ENCODE measurements at places on chromosomes 6 and 20.
A peak's percentile ranks its signal among the peaks of the same experiment; 100 is the strongest.

- DNase-seq, result no peak
Measured at GRCh38 chr6:149056777-149057463, 260.6 kb upstream of the TAB2 start.

GRCh38 chr6:53358440-53359094, 9.8 kb upstream of the ELOVL5 start:
- no peak for DNase-seq

DNA sequence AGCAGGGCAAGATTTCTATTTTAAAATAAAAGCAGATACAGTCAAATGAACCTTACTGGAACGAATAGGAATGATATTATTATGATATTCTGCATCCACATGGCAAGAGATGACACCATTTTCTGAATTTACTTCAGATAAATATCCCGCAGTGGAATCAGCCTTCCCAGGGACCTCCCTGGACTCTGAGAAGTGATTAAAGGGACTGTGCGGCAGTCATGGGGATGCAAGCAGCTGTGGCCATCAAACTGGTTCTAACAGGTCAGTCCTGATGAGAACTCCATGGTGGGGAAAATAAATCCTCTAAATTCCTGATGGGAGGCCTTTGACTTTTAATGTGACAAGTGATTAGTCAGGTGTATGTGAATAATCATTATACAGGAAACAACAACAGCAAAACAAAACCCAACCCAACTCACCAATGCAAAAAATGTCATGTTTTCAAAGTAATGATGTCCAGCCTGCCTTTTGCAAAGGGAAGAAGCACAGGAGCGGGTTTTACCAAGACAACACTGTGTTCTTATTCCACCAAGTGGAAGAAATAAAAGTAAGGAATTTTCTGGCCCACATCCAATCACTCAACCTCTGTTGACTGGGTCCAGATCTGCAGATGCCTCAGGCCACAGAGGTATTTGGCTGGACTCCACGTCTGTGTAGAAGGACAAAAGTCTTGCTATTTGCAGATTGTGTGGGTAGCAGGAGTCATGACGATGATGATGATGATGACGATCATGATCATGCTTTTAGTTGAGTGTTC, 61.9 kb upstream of the CITED2 start:
- no peak for DNase-seq

DNA sequence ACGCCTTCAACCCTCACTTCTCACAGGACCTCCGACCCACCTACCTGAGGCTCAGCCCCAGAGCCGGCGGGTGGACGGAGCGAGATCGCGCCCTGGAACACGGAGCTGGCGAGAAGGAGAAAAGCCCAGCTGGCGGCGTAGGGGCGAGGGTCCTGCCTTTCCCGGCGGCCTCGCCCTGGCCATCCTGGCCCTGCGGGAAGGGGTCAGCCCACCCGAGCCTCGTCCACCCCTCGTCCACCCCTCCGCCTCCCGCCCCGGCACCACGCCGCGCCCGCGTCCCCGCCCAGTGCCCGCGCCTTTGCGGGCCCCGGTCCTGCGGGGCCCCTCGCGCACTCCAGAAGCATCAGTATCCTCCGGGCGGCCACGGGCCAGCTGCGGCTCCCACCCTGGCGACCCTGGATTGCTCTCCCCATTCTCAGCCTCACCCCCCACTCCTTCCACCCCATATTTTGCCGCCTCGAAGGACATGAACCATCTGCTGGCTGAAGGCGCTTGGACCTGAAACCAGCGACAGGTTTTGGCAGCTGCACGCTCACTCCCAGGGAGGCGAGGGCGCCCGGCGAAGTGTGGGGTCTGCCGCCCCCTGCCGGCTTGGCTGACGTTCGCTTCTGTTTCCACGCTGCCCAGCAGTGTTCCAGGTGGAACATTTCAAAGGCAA, 65.1 kb downstream of the PLG start:
- DNase-seq, result peak; percentile 47

DNA sequence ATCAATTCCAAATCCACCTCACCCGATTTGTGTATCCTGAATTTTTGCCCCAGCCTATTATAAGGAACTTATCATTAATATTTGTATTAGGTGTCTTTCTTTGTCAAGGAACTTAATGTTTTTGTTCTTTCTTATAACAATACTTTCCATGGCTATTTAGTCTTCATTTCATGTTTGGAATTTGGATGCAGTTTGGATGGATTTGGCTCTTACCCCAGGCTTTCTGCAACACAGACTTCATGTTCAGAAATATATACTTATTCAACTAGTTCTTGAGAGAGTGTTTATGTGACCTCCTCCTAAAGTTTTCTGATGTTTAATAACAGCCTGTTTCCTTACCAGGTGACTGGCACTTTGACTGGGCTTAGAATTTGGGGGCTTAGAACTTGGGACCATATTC, 35.9 kb upstream of the TOX2 start:
- DNase-seq, result no peak

- no peak for DNase-seq
Measured at GRCh38 chr6:80548532-80548931, 442.1 kb downstream of the BCKDHB start.

DNA sequence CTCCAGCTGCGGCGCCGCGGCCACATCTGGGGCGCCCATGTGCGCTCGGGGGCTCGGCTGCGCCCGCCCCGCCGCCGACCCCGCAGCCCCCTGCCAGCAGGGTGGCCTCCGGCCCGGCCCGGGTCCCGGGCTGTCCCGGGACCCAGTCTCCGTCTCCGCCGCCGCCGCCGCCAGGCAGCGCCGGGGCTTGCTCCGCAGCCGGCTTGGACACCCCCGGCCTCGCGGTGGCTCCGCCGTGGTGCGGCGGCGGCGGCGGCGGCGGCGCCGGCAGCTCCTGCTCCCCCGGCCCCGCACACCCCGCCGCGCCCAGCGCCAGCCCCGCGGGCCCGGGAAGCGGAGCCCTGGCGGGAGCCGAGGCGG, 219 bp downstream of the ISM1 start:
- no peak for DNase-seq

DNA sequence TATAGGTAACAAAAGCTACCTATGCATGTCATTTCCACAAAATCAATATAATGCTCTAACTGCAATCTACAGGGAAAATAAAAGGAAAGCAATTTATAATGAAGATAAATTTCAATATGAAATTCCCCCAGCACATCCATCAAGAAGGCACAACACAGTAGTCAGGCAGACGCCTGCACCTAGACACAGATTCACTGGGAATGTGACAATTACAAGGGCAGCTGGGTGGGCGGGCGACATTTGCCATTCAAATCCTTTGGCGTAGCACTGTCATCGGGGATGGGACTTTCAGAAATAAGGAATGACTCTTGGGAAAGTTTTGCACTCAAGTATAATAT, 60.4 kb downstream of the SULF2 start:
- no peak for DNase-seq

- no peak for DNase-seq
Measured at GRCh38 chr20:12924126-12924525, 84.6 kb upstream of the SPTLC3 start.

DNA sequence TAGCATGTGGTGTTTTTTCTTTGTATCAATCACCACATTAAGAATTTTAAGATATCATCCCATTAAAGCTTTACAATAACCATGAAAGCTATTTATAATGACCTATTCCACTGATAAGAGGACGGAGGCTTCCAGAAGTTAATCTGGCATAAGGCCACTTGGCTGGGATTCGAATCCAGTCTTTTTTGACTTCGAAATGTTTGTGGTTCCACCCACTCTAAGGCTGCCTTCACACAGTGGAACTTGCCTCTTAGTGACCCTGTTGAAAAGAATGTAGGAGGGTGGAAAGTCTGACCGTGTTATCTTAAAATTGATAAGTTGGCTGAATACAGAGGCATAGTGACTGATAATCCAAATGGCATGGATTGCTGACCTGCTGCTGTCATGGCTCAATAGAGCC, 959.7 kb downstream of the KIF16B start:
- DNase-seq, result no peak

GRCh38 chr6:7974938-7975763, 64.6 kb upstream of the TXNDC5 start:
- peak; percentile 75 for DNase-seq

- no peak for DNase-seq
Measured at GRCh38 chr6:549906-550305, 107.0 kb downstream of the HUS1B start.

DNA sequence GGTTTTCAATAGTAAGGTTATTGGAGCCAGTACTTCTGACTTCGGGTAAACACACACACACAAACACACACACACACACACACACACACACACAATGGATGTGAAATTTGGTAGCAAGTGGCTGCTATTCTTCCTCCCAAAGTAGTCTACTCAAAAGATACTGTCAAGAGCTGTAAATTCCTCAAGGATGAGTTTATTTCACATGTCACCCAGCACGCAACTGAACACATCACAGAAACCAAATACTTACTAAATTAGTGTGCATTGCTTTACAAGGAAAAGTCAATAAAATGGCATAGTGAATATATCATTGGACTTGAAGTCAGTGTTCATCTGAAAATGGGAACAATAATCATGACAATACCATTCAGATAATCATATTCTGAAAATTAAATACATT, 32.9 kb downstream of the MMUT start:
- DNase-seq, result no peak

DNA sequence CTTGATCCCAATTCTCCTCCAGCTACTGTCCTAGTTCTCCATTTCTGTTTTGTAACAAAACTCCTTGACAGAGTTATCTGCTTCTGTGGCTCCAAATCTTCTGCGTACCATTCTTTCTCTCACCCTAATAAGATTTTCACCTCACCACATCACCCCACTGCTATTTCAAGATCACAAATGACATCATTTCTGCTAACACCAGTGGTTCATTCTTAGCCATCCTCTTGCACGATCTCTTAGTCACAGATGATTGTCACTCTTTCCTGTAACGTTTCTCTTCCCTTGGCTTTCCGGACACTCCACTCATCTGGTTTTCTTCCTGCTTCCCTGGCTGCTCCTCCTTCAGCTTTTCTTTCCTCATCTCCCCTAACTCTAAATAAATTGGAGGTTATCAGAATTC, 56.8 kb upstream of the FABP7 start:
- no peak for DNase-seq

GRCh38 chr20:41734506-41734945, 116.3 kb upstream of the CHD6 start:
- DNase-seq, result no peak

DNA sequence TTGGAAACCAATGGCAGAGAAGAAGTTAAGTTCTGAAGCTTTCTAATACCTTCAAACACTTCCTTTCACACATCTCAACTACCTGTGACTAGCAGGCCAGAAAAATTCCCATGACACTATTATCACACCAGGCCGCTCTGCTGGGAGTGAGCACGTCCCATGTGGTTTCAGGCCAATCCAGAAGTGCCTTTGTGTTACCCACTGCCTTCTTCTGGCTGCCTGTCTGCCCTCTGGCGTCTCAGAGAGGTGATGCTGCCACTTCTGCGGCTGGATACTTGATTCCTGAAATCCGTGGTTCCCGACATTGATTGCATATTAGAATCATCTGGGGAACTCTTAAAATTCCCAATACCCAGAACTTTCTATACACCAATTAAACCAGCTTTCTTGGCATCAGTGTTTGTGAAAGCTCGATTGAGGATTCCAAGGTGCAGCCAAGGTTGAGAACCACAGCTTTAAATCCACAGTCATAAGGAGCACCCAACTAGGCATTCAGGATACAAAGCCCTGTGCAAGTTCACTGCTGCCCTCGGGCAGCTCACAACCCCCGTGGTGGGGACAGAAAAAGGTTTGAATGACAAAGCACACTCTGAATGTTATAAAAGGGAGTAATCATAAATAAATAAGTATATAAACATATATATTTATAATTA, 65.6 kb downstream of the STMND1 start:
- DNase-seq, result peak; percentile 28

- no peak for DNase-seq
Measured at GRCh38 chr6:33927616-33928015, 123.8 kb upstream of the MLN start.

GRCh38 chr20:54474866-54475265, 527 bp upstream of the DOK5 start:
- no peak for DNase-seq

- DNase-seq, result no peak
Measured at GRCh38 chr6:55758156-55758937, 117.0 kb downstream of the BMP5 start.

DNA sequence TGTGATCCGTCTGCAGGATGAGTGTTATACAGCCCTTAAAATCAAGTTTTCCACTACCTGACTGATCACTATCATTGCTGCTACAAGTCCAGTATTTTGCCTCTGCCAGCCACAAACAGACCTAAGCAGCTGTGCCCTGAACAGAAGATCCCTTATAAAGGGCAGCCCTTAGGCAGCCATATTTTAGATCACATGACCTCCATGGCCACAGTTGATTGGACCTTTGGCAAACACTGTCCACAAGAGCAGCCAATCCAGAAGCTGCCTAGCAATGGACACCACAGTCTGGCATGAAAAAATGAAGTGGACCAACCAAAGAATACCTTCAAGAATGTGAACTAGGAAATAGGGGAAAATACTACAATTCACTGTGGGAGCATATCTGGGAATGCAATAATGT, 50.8 kb downstream of the MC3R start:
- no peak for DNase-seq

DNA sequence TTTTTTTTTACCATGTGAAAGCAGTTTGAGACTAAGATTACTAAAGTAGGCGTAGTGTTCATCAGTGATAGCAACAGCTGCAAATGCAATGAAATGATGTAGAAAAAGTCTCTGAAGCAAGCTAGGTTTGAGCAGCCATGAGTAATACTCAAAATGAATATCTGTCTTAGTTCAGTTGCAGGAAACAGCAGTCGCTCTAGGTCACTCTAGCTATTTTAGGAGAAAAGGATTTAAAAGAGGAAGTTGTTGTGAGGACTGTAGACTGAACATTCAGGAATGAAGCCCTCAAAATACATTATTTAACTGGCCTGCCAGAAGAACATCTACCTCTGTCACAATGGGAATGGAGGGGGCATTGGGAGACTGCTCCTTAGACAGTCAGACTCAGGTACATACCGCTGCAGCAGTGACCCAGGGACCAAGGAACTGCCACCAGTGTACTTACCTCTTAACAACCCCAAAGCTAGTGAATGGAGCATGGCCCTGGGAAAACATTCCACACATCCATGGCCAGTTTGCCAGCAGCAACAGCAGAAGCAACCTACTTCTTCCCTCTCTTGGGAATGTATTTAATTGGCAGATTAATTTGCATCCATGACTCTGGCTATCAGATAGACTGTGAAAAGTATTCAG, 243.0 kb upstream of the KHDRBS2 start:
- DNase-seq, result no peak

DNA sequence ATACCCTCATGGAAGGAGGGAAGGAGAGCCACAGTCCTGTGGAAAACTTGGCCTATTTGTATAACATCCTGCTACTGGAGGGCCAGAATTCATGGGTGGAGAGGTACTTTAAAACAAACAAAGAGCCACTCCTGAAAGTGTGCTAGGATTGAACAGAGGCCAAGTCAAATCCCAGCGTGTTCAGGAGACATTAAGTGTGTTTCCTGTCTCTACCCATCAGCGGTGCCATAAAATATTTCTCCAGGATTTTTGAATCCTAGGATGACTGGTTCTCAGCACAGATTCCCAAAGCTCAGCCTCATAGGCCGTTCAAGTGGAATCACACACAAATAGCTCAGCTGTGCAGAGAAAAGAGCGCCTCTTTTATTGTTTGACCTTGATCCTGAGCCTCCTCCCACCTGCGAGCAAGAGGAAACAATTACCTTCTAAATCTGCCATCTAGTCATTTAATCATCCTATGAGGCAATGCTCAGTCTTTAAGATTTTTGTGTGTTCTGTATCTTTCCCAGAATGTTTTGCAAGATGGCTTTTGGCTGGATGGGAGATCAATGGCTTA, 31.8 kb upstream of the RALGAPA2 start:
- no peak for DNase-seq

- DNase-seq, result no peak
Measured at GRCh38 chr20:53021934-53022333, 49.8 kb downstream of the TSHZ2 start.

- DNase-seq, result no peak
Measured at GRCh38 chr6:96702626-96703025, 134.7 kb downstream of the GPR63 start.

Measured in psoas muscle (tissue), 8 donors.